ENCODE measurements at places on chromosomes 5 and 9. TPM values are rescaled to one million over a fixed set of nuclear protein-coding genes. Genes with fewer than 3 reads are reported as not detected.
A peak's percentile ranks its signal among the peaks of the same experiment; 100 is the strongest.

ACOT12 gene
- total RNA-seq = 0.18 TPM

OR1J2 gene
- total RNA-seq = not detected

FGF10 gene
- 7.8 TPM for total RNA-seq

FAM114A2 gene
- 42.4 TPM for total RNA-seq

ZBTB26 gene
- 6.2 TPM for total RNA-seq

PCSK5 gene
- total RNA-seq = 15.8 TPM

DNA sequence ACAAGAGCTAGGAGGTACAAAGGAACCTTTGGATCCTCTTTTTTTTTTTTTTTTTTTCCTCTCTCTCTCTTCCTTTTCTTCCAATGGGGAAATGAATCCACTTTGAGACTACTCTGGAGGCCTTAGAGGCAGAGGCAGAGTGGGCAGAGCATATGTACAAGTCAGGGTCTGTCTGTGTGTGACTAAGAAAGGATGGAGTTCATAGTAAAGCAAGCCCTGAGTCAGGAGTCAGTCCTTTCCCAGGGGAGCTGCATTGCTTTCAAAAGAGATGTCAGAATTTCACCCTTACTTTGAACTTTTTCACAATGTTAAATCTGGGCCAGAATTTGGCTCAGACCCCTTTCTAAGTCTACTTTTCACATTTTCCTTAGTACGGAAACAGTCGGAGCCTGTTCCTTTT, 792.4 kb upstream of the C9orf72 start:
- no peak for DNase-seq

- DNase-seq = no peak
These were observed 943 bp downstream of the GALNT12 start for GRCh38 chr9:98808411-98808815.

DNA sequence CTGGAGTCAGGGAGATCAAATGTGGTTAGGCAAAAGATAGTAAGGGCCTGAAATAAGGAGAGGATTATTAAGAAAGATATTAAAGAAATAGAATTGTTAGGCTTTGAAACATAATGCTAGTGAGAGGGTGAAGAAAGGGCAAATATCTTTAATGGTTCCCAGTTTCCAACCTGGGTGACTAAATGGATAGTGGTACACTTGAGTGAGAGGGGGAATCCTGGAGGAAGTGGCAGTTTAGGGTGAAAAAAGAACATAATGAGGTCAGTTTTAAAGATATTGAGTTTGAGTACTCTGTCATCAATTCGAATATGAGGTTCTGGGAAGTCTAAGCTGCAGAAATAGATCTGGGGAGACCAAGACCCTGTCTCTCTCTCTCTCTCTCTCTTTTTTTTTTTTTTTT, 18.9 kb downstream of the DNAI1 start:
- DNase-seq = no peak

DNA sequence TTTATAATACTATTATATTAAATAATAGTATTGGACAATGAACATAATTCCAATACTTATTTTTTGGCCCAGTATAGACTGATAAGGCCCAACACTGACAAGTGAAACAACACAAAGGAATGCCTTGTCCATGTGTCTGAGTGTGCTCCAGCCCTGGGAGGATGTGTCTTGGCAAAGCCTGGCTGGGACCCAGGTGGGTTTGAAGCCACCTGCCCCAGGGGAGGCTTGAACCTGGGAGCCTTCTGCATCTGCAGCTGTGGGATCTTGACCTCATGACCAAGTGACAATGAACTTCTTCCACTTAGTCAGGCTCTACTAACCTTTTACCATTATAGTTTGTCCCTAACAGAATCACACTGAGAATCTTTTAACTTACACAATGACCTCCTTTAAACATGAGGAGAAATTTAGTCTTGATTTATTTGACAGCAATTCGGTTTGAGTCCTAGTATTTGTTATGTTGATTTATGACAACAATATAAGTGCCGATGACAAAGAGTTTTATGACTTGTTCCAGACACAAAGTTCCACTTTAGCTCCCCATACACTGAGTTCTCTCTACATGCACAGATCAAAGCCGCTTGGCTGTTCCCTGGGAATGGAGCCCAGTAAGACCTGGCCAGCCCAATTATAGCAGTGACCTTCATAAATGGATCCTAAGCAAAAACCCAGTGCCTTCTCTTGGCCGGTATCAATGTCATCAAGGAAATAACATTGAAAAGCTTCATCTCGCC, 294.5 kb downstream of the CTNND2 start:
- DNase-seq = peak; percentile 14

DNA sequence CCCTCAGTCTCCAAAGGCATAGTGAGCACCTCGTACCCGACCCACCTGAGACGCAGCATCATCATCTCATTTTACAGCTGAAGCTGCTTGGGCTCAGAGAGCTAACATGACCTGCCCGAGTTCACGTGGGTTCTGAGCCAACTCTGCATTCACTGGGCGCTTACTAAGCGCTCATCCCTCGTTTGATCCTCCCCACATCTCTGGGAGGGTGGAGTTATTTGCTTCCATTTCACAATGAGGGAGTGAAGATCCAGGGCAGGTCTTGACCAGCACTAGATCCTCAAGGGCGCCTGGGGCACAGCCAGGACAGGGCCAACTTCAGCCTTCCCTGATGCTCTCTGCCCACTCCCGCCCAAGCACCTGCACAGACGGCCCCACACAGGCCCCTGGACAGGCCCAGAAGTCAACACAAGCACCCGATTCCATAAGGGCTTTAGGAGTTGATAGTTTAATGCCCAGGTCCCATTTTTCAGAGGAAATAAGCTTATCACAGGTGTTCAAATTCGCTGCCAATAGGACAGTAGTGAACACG, 80.8 kb downstream of the HRH2 start:
- no peak for DNase-seq

DNA sequence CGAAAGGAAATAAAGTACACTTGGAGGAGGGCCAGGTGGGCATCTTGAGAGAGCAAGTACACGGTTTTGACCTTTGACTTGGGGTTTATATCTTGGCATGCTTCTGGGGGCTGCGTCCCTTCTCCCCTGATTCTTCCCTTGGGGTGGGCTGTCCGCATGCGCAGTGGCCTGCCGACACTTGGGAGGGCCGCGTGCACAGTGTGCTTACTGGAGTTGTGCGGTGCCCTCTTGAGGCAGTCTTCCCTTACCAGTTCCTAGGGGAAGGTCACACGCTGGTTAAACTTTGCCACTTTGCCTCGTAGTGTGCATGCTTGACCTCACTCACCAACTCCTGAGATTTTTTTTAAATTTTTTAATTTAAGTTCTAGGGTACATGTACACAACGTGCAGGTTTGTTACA, 4.3 kb upstream of the CLPTM1L start:
- DNase-seq = no peak

GRCh38 chr9:4713849-4714248, 27.2 kb downstream of the AK3 start:
- DNase-seq = no peak

DNA sequence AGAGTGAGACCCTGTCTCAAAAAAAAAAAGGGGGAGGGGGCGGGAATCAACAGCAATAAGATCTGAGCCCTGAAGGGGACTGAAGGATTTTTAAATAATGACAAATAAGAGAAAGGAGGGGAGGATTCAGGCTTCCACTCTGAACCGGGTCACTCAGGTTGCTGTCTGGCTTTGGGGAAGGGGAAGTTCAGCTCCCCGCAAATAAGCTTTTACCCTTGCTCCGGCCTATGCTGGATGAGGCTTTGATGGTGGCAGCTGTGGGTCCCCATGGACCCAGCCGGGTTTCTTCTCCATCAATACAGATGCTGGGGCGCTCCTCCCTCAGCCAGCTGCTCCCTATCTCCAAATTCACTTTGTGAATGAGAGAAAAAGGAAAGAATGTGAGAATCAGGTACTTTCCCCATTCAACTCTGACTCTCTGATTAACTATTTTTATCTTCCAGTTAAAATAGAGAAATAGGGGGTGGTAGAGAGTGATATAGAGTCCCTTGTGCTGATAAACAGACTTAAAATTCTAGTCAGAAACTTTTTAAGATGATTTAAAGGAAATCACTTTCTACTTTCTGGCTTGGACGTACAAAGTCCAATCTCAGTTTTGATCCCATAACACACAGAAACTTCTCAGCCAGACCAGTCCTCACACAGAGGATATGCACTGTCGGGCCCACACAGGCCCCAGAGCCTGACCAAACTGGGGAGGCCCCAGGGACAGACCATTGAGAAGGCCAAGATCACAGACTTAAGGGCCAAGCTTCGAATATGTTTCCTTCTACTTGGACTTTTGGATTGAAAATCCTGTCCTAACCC, 39.6 kb downstream of the C5orf15 start:
- no peak for DNase-seq

GRCh38 chr9:3850098-3850497, 324.3 kb upstream of the RFX3 start:
- DNase-seq = no peak

DNA sequence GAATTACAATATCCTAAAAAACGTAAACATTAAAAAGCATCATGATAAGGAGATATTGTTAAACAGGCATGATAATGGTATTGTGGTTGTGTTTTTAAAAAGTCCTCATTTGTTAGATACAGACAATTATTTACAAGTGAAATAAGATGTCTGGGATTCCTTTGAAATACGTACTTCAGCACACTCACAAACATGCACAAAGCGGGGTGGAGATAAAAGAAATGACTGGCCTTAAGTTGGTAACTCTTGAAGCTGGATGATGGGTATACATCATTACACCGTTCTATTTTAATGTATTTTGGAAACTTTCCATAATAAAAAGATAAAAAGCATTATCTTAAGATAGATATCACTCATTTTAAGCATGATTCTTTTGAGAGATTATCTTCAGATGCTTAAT, 1.0 kb downstream of the FAM200C start:
- no peak for DNase-seq
